Mucosa of gallbladder (tissue), 1 donor: ENCODE measurements at places on chromosomes 13 and 19. TPM values are rescaled to one million over a fixed set of nuclear protein-coding genes. Genes with fewer than 3 reads are reported as not detected.
A peak's percentile ranks its signal among the peaks of the same experiment; 100 is the strongest.

DNA sequence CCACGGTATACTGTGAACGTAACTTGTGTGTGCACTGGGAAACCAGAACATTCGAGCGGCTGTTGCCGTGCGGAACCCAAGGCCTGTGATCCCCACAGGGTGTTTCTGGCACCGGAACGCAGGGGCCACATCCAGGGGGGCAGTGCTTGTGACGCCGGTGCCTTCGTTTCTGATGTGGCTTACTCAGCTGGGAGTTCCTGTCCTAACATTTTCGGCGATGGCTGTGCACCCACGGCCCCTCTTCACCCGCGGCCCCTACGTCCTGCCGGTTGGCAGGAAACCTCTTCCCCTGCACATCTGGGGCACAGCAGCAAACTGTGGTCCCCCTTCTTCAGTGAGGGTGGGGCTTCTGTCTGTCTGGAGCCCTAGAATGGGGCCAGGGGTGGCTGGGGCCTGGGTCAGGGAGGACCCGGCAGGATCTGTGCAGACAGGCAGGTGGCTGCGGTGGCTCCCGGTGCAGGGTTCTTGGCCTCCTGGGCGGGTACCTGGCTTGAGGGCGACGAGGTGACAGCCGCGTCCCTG lies 26.2 kb downstream of the CSNK1G2 start:
- no peak for DNase-seq

GRCh38 chr13:36945078-36945477 lies 25.0 kb upstream of the SMAD9 start:
- no peak for DNase-seq

Gene JUND
- total RNA-seq: 303 TPM

Gene SEMA6B
- total RNA-seq: 5.0 TPM

DNA sequence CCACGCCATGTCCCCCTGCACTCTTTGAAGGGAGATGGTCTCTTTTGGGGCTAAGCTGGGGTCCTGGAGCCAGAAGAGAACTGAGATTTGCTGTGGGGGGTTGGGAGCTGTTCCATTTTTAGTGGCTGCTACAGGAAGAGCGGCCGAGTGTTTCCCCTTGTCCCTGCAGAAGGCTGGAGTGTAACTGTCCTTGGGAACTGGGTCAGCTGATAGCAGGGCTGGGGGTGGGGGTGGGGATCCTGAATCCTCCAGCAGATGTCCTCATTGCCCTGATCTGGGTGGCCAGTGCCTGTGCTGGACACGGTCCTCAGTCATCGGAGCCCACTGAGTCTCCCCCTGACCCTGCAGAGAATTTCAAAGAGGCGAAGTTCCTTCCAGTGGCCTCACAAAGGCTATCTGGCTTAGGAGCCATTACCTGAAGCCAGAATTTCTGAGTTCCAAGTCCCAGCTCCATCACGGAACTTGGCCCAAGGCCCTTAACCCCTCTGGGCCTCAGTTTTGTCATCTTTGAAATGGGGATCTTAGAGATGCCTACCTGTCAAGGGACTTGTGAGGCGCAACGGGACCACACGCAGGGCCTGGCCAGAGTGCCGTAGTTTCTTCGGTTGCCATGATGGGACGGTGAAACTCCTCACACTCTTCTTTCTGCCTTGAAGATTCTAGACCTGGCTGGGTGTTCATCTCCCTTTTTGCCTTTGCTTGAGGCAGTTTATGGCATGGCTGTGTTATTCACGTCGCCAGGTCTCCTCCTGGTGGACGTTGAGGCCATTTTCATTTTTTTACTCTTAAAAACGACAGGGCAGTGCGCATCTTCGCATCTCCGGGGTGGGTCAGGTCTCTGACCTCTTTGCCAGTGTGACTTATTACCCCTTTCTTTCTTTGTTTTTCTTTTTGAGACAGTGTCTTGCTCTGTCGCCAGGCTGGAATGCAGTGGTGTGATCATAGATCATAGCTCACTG lies 51.9 kb downstream of the DNM2 start:
- DNase-seq: peak; percentile 52

Gene FSD1
- total RNA-seq: 1.3 TPM

Gene GPX4
- total RNA-seq: 294 TPM

DNA sequence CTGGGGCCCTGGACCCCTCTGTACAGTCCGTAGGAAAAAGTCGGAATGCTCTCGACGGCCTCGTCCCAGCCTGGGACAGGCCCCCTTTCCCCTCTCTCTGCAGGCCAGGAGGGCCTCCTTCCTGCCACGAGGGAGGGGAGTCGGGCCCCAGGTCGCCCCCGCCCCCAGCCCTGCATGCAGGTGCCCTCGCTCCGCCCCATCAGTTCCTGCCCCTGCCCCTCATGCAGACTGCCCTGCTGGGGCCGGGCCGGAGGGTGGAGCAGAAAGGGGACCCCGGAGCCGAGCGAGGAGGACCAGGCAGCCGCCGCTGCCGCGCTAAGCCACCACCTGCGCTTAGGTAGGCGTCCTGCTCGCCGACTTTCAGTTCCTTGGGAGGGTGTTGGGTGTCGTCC lies 7.3 kb downstream of the LYL1 start:
- no peak for DNase-seq

GRCh38 chr13:48660361-48661076 lies 6.8 kb downstream of the CYSLTR2 start:
- DNase-seq: no peak
